CD4-positive, alpha-beta T cell treated with Interleukin-4 for 1 hour (primary cell): ENCODE measurements at places on chromosomes 6 and 20.

GRCh38 chr20:21202259-21202658 lies 76.4 kb downstream of the KIZ start:
- DNase-seq, result no peak

- peak; percentile 54 for DNase-seq
Measured at GRCh38 chr6:11275598-11275997, 43.1 kb upstream of the NEDD9 start.

- no peak for DNase-seq
Measured at GRCh38 chr6:157193443-157193996, 129.8 kb downstream of the TMEM242 start.

- DNase-seq, result no peak
Measured at GRCh38 chr6:68031054-68031453, 604.0 kb upstream of the ADGRB3 start.

DNA sequence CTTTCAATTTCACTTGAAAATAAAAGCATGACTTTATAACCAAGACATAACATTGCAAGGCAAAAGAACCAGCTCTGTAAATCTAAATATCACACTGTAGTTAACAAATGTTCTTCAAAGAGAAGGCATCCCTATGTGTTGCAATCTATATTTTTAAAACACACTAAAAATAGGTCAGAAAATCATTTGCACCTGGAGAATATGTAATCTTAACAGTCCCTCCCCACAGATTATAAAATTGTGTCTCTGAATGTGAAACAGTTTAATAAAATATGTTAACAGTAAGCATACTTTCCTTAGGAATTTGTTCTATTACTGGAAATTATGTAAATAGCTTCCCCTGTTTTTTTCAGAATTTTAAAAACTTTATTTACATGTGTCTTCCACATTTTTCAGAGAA lies 351.9 kb downstream of the COL12A1 start:
- no peak for DNase-seq

DNA sequence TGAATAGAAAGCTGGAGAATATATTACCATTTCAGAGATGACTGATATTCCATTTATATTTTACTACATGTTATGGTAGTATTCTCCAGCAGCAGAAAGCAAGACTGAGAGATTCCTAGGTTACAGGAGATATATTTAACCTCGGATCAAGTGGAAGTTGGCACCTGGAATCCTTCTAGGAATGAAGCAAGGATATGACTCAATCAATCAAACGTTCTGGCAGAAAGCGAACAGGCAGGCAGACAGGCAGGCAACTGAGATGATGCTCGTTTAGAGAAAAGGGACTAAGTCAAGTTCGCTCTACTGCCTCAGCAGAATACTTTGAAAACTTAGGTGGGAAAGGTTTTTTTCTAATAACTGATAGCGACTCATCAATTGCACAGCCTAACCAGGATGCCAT lies 46.2 kb downstream of the PAK5 start:
- DNase-seq, result no peak

DNA sequence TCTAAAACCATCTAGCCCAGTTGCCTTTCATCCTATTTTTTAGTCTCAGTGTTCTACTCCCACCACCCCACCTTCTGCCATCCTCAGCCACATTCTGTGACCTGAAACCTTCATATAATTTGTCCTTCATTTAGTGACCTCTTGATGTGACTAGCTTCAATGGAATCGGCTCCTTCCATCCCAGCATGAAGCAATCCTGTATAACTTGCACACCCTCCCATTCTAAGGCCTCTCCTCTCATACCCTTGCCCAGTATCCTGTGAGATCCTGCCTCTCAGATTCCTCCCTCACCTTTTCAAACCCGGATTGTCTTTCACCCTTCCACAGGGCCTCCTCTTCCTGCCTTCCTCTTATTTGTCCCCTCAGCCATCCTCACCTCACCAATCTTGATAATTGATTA lies 3.1 kb downstream of the ZNF76 start:
- no peak for DNase-seq
